Activated CD4-positive, CD25-positive, alpha-beta regulatory T cell treated with anti-CD3 and anti-CD28 coated beads, Interleukin-2, amount 50 U/mL, for 72 hours (primary cell): ENCODE measurements at places on chromosomes 1 and 21.

GRCh38 chr21:44948426-44949120 is 8.7 kb downstream of the SLX9 start:
- DNase-seq, result no peak

- DNase-seq, result no peak
Measured at GRCh38 chr1:230326971-230327891, 98.9 kb downstream of the PGBD5 start.

- no peak for DNase-seq
Measured at GRCh38 chr1:15348648-15349047, 61.0 kb upstream of the EFHD2 start.

- DNase-seq, result no peak
Measured at GRCh38 chr1:62325681-62326080, 6.4 kb upstream of the KANK4 start.

DNA sequence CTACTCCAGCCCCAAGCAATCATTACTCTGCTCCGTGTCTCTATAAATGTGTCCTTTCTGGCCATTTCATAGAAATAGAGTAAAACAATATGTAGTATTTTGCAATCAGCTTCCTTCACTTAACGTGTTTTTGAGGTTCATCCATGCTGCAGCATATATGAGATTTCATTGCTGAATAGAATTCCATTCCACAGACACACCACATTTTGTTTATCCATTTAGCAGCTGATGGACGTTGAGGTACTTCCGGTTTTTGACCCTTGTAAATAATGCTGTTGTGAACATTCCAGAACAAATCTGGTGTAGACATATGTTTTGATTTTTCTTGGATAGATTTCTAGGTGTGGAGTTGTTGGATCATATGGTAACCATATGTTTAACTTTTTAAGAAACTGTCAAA is 30.7 kb downstream of the ADAM30 start:
- DNase-seq, result no peak

DNA sequence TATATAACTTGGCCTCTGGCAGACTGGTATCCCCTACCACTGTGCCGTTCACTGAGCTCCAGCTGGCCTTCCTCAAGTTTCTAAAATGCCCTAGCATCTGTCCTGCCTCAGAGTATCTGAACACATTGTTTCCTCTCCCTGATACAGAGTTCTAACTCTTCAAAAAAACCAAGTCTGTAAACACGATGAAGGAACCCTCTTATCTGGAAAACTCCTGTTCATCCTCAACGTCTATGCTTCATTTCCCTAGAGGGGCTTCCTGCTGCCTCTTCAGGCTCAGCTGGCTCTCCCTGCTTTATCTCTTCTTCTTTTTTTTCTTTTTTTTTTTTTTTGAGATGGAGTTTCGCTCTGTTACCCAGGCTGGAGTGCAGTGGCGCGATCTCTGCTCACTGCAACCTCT is 5.6 kb downstream of the BSDC1 start:
- no peak for DNase-seq

- no peak for DNase-seq
Measured at GRCh38 chr1:17520041-17520440, 19.5 kb upstream of the ARHGEF10L start.

GRCh38 chr1:244041466-244042120 is 9.5 kb upstream of the ZBTB18 start:
- no peak for DNase-seq

DNA sequence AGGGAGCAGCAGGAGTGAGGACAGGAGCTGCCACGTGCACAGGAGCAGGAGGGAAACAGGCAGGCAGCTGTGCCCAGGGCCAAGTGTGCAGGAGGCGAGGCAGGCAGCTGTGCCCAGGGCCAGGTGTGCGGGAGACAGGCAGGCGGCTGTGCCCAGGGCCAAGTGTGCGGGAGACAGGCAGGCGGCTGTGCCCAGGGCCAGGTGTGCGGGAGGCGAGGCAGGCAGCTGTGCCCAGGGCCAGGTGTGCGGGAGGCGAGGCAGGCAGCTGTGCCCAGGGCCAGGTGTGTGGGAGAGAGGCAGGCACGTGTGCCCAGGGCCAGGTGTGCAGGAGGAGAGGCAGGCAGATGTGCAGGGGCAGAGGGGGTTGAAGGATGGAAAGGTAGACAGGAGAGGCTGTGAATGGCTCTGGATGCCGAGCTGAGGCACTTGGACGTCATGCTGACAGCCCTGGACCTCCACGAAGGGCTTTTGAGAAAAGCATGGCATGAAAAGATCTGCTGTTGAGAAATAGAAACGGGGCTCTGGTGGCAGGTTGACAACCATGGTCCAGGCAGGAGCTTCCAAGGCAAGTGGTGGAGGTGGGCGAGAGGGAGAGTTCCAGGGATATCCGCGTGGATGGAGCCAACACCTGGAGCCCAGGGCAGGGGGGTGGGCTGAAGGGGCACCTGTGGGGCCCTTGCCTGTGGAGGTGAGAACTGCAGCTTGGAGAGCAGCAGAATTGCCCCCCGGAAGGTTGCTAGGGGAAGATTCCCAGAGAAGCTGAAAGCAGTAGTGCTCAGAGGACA is 19.1 kb upstream of the NPHP4 start:
- DNase-seq, result no peak

DNA sequence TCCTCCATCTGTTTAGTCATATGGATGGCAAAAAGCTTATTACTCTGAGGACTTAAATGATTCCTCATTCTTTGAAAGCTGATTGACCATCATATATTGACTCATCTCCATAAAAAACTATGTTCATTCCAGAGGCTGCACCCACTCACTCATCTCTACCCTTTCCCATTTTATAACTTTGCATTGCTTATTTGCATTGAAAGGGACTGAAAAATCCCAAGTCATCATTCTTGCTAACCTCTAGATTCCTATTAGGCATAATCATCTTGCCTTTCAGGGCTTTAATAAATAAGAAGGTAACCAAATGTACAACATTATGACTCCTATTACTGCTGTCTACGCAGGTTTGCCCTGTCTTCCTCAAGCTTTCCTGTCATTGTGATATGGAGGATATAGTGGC is 1180.3 kb upstream of the B3GALT2 start:
- DNase-seq, result no peak
